GM12891 (cell line): ENCODE measurements at places on chromosomes 6 and 20.

GRCh38 chr20:47950124-47950912 lies 165.0 kb upstream of the SULF2 start:
- no peak for DNase-seq

DNA sequence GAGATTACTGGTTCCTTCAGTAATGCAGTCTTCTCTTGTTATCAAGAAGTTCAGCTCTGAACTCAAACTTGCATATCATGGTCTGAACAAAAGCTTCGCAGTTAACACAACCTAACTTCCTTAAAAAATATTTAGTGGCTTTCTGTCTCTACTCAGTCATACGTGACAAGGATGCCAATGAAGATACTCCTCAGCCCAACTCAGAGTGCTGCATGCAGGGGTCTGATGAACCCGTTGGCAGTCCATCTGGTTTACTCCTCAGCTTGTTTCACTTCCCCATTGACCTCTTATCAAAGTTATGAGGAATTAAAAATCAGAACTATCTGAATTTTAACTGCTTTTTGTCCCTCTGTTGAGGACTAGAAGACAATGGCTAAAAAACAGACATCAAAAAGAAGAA lies 56.6 kb upstream of the RIN2 start:
- no peak for DNase-seq

DNA sequence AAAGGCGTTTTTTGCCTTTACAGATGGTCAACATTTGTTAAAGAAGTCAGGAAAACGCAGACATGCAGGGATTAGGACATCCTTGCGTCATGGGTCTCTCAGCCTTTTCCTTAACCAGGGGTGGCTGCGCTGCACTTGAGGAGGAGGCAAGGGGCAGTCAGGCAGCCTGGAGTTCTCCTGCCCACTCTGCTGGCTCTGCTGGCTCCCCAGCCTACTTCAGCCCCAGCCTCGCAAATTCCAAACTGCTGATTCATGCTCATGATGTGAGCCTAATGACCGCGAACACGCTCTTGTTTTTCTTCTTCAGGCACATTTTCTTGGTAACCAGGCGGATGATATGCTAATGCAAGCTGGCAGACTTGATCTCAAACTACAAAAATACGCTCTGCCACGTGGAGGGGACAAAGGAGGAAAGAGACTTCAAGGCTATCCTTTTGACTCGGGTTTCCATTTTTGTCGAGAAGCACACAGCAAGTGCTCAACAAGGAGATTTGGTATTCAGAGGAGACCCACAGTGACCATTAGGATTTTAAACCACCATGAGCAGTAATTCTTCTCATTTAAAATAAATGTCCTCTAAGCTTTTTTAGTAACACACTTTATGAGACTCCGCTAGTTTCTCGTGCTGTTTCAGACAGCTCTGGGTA lies 290.3 kb upstream of the STXBP5 start:
- no peak for DNase-seq

- DNase-seq, result no peak
These were observed 7.6 kb upstream of the DEFB129 start for GRCh38 chr20:219290-220115.

DNA sequence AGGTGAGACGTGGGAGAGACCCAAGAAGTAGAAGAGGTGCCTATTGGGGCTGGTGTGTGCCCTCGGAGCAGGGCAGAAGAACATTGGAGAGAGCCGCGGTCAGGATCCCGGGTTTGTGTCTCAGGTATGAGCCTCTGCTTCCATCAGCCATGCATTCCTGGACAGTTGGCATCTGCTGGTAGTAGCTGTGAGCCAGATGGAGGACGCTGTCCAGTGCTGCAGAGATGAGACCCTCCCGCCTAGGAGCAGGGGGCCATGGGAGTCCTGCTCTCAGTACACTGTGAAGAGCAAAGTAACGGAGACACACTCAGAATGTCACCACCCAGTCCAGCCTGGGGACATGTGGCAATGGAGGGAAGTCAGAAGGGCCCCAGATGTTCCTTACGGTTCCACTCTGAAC lies 108.2 kb downstream of the CDH4 start:
- DNase-seq, result no peak

DNA sequence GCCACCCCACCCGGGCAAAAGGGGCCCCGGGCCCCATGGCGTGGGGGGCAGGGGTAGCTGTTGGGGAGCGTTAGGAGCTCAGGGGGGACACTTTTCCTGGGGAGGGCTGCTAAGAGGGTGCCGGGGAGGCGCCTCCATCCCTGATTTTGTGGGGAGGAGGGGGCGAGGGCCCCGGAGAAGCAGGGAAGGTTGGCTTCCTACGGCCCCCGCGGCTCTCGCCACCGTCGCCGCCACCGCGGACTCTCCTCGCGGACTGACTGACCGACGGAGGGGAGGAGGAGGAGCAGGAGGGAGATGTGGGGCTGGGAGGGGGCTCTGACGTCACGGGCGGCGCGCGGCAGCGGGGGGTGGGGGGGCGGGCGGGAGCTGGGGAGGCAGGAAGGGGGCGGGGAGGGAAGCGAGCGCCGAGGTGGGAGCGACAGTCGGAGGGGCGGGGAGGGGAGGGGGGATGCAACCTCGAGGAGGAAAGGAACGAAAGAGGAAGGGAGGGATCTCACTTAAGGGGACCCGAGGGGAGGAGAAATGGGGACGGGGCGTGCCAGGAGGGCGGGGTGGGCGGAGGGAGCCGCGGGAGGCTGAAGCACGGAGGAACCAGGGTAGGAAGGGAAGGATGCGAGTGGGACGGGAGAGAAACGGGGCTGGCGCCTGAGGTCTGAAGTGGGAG lies 5.1 kb downstream of the GABBR1 start:
- DNase-seq, result peak; percentile 49

GRCh38 chr6:169707772-169708171 lies 5.8 kb downstream of the C6orf120 start:
- DNase-seq, result no peak

GRCh38 chr6:106177786-106178185 lies 91.7 kb downstream of the PRDM1 start:
- no peak for DNase-seq

DNA sequence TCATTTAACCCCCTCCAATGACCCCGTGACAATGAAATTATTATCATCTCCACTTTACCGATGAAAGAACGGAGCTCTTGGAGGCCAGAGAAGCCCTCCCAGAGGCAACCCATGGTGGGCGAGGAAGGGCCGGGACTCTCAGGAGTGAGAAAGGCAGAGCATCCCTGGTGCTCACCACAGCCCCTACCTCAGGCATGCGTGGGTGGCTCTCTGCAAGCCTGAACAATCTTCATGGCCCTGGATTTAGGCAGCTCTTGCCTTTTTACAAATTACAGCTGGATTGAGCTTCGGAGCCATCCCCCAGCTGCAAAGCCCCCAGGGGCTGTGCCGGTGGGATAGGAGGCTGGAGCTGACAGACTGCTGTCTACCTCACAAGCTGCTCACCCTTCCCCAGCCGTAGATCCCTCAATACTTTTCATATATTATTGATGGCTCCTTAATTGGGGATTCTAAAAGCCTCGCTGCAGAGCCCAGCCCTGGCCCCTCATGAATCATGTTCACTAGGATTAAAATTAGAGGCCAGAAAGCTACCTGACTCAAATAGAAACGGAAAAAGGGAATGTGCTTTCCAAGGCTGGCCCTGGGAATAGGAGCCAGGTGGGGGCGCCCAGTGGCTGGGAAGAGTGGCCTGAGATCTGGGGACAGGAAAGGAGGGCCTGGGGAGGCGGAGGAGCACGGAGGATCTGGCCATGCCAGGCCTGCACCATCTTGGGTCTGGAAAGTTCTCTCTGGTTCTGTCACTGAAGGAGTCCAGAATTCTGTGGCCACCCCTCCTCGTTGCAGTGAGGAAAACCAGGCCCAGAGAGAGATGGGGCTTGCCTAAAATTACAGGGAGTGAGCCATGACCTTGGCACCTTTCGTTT lies 29.1 kb downstream of the CPNE5 start:
- DNase-seq, result no peak

GRCh38 chr6:73879501-73880293 lies 183.7 kb downstream of the CD109 start:
- no peak for DNase-seq

DNA sequence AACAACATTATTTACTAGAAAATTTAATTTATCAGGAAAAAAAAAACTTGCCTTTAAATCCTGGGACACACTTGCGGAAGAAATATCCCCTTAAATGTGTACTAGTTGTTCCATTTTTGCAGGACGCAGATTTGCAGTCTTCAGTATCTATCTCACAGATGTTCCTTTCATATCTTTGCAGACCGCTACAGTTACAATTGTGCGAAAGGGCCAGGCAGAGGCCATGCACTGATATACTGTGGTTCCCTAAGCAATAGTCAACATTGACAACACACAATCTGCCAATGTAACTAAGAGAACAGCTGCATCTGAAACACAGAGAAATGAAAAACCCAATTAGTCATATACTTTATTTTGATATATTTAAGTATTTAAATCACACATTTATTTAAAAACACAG lies 411.2 kb downstream of the EYS start:
- no peak for DNase-seq
